A549 treated with CpdA at 1 μM for 4 hours (cell line): ENCODE measurements at places on chromosomes 6 and 20. TPM values are rescaled to one million over a fixed set of nuclear protein-coding genes. Genes with fewer than 3 reads are reported as not detected.

The COX7A2 gene
- total RNA-seq, result 265 to 329 TPM (median 280 TPM) in 5 replicates

The OOEP gene
- total RNA-seq, result not detected in 5 replicates

The NOTCH4 gene
- 0.48 to 0.83 TPM (median 0.61 TPM) in 5 replicates for total RNA-seq

The KIF6 gene
- 0.17 to 0.48 TPM (median 0.22 TPM) in 5 replicates for total RNA-seq

The SLC52A3 gene
- 0.43 to 0.92 TPM (median 0.61 TPM) in 5 replicates for total RNA-seq
